ENCODE measurements at places on chromosomes 2 and 18.

DNA sequence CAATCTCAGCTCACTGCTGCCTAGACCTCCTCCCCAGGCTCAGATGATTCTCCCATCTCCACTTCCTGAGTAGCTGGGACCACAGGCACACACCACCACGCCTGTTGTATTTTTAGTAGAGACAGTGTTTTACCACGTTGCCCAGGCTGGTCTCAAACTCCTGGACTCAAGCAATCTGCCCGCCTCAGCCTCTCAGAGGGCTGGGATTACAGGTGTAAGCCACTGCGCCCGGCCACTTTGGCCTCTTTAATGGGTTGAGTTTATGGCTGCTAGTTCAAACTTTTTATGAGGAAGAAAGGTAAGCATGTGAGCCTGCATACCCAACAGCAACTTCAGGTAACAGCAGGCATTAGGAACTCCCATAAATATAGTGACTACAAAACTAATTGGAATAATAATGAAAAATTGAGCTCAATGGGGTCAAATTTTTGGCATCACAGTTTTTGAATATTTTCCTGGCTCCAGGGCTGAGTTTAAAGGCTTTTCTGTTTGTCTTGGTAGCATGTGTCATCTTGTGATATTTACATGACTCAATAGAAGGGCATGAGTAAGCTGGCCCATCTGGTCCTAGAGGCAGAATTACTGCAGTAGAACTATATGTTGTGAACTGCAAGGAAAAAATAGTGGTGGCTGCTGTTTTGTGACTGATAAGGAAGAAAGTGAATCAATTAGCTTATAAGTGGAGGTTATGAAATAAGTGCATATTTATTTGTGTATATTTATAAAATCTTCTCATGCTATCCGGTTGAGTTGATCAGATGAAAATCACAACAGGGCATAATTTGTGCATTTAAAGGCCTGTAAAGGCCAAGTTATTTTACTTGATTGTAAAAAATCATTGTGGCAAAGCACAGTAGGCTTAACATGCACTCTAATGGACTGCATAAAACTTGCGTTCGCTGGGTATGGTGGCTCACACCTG is 24.8 kb downstream of the GALM start:
- no peak for DNase-seq

GRCh38 chr2:117774716-117775115 is 39.8 kb upstream of the DDX18 start:
- DNase-seq = no peak

- DNase-seq = no peak
These were observed 930.3 kb downstream of the SUCLG1 start for GRCh38 chr2:83528767-83529166.

- no peak for DNase-seq
These were observed 26.9 kb downstream of the MYO1B start for GRCh38 chr2:191272064-191272463.

GRCh38 chr2:65869296-65869695 is 436.9 kb upstream of the SPRED2 start:
- no peak for DNase-seq

- DNase-seq = no peak
These were observed 18.1 kb upstream of the LCLAT1 start for GRCh38 chr2:30428827-30429461.

GRCh38 chr2:72695676-72696075 is 130.2 kb downstream of the EXOC6B start:
- DNase-seq = no peak

DNA sequence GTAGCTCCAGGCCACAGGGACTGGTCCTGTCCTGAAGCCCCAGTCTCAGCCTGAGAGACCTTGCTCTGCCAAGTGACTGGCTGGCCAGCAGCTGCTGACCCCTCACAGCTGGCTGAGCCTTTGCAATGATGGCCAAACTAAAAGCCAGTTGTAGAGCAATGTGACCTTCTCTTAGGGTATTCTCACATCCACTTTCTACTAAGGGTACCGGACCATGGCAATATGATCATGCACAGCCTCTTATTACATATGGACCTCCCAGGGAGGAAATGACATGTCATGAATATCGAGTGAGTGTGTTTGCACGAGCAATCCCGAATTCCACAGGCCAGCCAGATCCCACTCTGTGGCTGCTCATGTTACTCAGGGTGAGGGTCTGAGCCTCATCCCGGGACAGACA is 213.9 kb downstream of the VAPA start:
- no peak for DNase-seq

- DNase-seq = no peak
These were observed 25.7 kb upstream of the SP5 start for GRCh38 chr2:170689481-170689880.

DNA sequence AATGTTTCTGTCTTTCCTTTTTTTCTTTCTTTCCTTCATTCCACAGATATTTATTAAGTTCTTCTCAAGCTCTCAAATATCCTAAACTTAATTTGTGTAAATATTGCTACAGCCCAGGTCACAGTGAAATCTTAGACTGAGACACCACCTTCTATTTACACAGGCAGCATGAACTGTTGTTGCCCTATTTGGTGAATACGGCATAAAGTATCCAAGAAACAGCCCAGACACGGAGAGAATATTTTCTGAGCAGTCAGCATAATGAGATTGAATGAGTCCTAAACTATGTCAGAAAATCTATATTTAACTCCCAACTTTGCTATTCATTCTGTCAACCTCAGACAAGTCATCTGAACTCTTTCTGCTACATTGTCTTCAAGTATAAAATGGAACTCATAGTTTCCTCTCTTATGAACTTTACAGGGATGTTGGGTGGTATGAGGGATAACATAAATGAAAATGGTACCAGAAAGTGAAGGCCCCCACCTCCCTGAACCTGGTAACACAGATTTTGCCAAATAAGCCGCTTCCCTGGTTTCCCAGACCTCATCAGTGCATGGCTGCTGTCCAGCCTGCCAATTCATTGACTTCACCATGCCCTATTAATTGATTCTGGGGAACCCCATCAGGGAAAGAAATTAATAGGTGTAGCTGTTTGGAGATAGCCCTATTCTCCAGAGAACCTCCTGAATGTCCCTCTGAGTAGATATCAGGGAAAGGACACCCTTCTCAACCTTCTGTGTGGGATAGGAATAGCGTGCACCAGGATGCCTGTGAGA is 235.9 kb downstream of the SETBP1 start:
- DNase-seq = no peak

- DNase-seq = no peak
These were observed 169.4 kb downstream of the FSHR start for GRCh38 chr2:48984922-48985321.

DNA sequence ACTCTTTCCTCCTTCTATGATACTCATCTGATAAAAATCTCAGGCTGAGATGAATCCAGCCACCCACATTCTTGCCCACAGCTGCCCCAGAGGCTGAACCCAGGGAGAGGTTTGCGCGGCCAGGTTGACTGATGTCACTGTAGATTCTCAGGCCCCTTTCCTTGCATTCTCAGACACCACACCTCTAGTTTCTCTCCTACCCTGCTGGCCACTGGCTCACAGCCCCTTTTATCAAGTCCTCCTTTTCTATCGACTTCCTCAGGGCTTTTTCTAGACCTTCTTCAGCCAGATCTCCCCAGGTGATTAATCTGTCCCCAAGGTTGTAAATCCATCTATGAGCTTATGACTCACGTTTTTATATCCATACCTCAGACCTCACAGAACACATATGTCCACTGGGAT is 99.8 kb downstream of the TACR1 start:
- no peak for DNase-seq

DNA sequence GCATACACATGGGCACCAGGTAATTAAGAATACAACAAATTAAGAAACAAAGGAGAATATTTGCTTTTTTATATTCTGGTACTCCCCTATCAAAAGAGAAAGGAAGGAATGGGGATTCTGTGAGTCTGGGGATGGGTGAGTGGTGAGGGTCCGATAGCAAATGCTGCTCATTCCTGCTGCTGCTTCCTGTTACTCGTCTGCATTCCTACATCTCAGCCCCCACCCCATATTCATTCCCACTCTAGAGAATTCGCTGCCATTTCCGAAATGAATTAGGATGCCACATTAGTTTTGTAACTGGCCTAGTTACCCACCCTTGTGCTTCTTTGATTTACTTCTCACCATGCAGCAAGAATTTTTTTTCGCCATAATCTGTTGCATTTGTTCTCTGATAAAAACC is 1905.3 kb upstream of the PIK3C3 start:
- no peak for DNase-seq

- DNase-seq = no peak
These were observed 165.6 kb downstream of the SMAD7 start for GRCh38 chr18:48785091-48785614.

DNA sequence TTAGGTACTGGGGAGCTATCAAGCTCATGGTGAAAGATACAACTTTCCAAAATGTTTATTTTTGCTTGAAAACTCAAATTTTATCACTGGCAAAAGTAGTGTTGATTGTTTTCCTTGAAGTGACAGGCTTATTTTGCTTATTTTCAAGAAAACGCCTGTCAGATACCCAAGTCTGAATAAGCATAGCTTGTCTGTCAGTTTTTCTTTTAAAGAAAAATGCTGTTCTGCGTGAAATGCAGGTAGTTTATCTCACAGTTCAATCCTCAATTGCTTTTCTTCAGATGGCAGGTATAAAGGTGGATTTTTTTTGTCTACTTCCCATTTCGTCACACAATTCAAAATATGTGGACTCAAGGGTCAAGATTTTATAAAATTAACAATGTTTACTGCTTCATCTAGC is 102.6 kb upstream of the SLC38A11 start:
- no peak for DNase-seq

DNA sequence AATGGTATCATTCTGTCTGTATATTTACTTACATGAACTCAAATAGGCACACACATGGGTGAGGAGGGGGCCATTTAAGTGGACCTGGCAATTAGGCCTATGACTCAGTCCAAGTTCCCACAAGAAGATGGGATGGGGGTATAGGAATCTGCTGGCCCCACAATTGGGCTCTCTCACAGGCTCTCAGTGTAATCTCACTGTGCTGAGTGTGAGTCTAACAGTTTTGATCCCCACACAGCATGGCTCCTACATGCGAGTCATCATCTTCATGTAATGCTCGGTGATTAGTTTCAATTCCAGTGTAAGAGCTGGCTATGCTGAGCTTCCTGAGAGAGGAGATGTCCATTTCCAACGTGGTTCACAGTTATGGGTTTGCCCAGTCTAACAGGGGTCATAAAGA is 114.0 kb downstream of the GATA6 start:
- DNase-seq = no peak

- no peak for DNase-seq
These were observed 333.3 kb downstream of the SLC8A1 start for GRCh38 chr2:40118622-40119021.

GRCh38 chr2:235599596-235600338 is 105.9 kb downstream of the AGAP1 start:
- no peak for DNase-seq

GRCh38 chr18:3671176-3671575 is 221.2 kb downstream of the TGIF1 start:
- DNase-seq = no peak

- DNase-seq = no peak
These were observed 13.6 kb downstream of the IMPA2 start for GRCh38 chr18:11994703-11995444.

- peak; percentile 57 for DNase-seq
These were observed 582.1 kb upstream of the SETBP1 start for GRCh38 chr18:44098551-44099098.

GRCh38 chr18:35484034-35484433 is 13.7 kb downstream of the INO80C start:
- no peak for DNase-seq

DNA sequence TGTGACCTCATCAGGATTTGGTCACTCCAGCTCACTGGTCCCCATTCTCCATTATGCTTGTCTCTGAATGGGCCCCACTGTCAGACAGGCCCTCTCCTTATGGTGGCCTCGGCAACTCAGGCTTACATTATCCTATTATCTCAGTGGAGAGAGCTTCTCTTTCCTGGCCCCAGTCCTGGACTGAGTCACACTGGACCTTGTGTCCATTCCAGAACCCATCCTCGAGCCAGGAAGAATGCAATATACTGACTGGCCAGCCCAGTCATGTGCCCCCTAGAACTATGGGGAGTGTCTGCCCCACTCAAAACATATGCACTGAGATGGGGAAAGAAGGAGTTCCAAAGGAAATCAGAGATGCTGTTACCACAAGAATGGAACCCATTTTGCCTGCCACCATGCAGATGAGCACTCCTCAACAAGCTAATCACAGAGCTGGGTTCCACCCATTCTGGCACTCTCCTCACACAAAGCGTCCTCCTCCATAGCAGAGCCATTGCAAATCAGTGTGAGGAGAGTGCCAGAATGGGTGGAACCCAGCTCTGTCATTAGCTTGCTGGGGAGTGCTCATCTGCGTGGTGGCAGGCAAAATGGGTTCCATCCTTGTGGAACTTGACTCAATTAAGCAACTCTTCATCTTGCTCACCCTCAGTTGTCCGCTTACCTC is 71.9 kb downstream of the CHRNA1 start:
- DNase-seq = no peak

DNA sequence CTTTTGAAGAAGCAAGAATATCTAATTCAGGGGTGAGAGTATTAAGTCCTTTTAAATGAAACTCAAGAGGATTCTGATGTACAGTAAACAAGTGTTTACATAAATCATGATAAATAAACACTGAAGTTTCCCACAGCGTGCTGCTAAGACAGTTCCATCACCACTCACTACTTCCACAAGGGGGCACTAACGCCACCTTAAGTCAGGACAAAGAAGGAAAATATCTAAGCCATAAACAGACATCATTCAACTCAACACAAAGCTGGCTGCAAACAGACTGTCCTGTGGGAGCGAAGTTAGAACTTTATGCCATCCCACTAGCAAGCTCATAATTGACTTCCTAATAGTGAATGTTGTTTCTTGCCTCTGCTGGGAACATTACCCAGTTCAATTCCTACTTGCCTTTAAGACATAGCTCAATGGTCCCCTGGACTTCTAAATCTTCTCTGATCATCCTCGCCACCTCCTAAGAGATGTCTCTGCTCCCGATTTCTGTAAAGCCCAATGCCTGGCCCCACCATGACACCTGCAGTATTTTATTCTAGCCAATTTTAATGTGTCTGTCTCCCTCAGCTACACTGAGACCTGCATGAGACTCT is 36.5 kb downstream of the MRPL44 start:
- DNase-seq = peak; percentile 70

GRCh38 chr2:156347431-156347830 is 14.9 kb upstream of the NR4A2 start:
- no peak for DNase-seq

DNA sequence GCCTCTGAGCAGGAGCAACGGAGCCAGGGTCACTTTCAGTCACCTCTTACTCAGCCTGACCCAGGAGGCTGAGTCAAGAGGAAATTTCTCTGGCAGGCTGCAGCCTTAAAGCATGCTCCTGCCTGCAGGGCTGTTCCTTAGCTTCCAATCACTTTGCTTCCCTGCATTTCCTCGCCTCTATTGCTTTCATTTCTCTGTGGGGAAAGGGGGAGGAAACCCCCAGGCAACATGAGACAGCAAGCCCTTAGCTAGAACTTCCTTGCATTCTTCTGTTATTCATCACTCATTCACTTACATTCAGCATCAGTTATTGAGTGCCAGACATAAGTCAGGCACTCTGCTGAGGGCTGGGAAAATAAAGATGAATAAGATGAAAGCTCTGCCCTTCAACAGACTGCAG is 13.0 kb downstream of the XDH start:
- DNase-seq = no peak

GRCh38 chr2:152440460-152440859 is 105.5 kb downstream of the FMNL2 start:
- DNase-seq = no peak

GRCh38 chr18:46237891-46238290 is 133.7 kb downstream of the HAUS1 start:
- DNase-seq = no peak

Measured in D341Med (cell line).